Activated CD8-positive, alpha-beta memory T cell treated with anti-CD3 and anti-CD28 coated beads for 48 hours (primary cell): ENCODE measurements at places on chromosomes 1 and 21.

- DNase-seq, result no peak
These were observed 16.3 kb upstream of the MTARC1 start for GRCh38 chr1:220770245-220770913.

GRCh38 chr21:16407403-16408240, 677.8 kb downstream of the USP25 start:
- DNase-seq, result no peak

- DNase-seq, result no peak
These were observed 14.7 kb downstream of the CLSTN1 start for GRCh38 chr1:9809100-9809510.

GRCh38 chr1:84192681-84193080, 48.6 kb downstream of the PRKACB start:
- DNase-seq, result no peak

- no peak for DNase-seq
These were observed 14.6 kb downstream of the TMEM201 start for GRCh38 chr1:9603307-9603706.

DNA sequence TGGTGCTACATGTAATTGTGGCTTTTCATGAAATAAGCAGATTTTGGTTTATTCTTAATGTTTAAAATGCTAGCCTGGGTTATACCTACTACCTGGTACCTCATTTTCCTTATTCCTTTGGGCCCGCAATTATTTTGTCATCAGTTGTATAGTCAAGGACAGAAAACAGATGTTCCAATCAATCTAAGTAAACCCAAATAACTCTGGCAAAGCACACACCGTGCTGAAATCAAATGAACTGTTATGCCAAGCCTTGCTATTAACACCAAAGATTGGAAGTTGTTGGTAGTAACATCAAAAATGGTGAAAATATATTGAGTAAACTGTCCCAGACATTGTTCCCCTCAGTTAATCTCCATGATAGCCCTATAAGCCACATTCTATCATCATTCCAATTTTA, 248.9 kb downstream of the FGGY start:
- DNase-seq, result no peak

- DNase-seq, result no peak
These were observed 80.2 kb downstream of the VPS26C start for GRCh38 chr21:37186983-37187382.

DNA sequence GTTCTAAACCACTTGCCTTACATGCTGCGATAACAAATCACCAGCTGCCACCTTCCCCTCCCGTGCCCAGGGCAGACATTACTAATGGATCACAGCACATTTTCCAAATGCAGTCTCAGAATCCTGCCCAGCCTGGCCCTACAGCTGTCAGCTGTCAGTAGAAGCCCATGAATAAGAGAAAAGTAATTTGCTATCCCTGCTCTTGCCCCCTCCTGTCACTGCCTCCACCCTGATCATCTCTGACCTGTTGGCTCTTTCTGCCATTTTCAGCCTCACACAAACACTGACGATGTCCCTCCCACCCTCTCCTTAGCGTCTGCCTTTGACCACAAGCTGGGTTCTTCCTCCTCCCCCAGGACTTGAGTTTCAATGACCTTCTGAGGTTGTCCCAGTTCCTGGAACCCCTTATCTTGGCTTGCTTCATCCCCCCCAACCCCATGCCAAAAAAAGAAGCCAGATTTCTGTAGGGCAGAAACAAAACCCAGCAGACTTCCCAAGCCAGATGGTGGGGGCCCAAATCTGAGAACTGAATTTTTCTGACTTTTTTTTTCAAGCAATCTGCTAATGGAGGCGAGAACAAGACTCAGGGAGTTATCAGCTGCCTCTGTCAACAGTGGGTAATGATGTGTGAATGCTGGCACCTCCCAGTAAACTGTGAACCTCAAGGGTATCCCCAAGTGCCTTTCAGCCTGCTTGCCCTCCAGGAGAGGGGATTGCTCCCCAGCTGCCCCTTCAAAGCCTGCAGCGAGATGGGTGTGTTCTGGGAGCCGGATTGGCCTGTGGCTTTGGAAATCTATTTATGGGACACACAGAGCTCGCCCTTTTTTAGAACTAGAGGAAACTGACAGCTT, 216.5 kb upstream of the VAMP3 start:
- DNase-seq, result no peak

GRCh38 chr1:151972542-151973248, 21.0 kb downstream of the S100A10 start:
- no peak for DNase-seq

DNA sequence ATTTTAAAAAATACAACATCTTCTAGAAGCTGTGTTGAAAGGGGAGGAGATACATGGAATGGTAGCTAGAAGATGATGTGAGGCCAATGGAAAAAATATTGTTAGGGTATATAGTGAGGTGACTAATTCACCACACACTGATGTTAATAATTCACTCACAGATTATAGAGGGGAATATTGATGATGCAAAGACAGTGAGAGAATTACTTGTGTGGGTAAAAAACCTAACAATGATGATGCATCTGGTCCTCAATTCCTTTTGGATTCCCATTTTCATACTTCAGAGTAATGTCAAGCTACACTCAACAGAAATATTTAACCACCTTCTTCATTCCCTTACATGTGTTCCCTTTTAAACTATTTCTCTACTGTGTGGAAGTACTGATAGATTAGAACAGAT, 169.5 kb upstream of the DPYD start:
- no peak for DNase-seq

DNA sequence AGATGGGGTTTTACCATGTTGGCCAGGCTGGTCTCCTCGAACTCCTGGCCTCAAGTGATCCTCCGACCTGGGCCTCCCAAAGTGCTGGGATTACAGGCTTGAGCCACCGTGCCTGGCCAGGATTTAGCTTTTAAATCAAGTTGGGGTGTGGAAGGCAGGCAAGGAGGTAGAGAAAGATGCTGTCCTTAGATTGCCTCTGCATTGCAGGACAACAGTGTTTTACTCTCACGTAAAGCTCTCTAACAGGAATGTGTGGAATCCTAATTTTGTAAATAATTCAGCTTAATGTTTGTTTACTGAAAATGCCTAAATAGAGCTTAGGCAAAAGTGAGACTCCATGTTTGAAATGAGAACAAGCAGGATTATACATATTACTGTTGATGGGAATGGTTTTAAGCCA, 29.5 kb upstream of the TGFB2 start:
- DNase-seq, result no peak

GRCh38 chr1:84853741-84854721, 39.0 kb downstream of the LPAR3 start:
- DNase-seq, result no peak

DNA sequence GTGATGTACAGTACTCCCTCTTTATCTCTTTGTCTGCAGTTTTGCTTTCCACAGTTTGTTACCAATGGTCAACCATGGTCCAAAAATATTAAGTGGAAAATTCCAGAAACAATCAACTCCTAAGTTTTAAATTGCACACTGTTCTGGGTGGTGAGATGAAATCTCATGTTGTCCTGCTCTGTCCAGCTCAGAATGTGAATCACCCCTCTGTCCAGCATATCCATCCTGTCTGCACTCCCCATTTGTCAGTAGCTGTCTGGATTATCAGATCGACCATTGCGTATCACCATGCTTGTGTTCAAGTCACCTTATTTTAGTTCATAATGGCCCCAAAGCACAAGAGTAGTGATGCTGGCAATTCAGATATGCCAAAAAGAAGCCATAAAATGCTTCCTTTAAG, 118.2 kb upstream of the PDE4B start:
- no peak for DNase-seq

GRCh38 chr21:43921979-43922945, 57.2 kb downstream of the AGPAT3 start:
- peak; percentile 44 for DNase-seq

DNA sequence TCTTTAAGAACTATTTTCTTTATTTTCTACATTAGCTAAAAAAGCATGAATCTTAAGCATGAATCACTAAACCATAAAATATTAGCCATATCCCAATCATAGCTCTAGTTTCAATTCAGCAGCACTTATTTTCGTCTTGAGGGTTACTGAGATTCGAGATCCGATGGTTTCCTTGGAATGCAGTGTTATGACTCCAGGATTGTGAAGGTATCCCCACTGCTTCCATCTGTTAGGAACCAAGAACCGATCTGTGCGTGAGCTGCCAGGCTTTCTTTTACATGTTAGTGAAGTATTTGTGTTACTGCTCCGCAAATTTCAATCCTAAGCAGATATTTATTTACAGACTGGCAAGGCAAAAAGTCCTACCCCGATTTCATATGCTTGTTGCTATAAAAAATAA, 18.8 kb downstream of the TNFRSF9 start:
- DNase-seq, result no peak

DNA sequence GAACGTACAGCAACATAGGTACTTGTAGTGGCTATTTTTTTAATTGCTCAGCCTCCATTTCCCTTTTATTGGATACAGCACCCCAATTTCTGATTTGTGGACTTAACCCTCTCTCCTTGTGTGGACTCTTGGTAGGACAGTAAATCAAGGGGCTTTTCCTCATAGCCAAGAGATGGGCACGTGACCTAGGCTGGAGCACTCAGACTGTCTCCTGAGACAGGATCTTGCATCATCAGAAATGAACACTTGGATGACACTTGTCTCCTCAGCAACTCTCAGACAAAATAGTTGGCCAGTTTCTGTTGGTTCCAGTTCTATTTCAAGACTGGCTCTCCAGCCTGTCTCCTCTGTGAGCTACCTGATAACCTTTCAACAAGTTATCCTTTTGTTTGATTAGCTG, 112.9 kb upstream of the ZNF678 start:
- no peak for DNase-seq

- DNase-seq, result no peak
These were observed 74.7 kb downstream of the RUNX1 start for GRCh38 chr21:34974162-34974981.

- no peak for DNase-seq
These were observed 86.8 kb upstream of the ARHGAP29 start for GRCh38 chr1:94324178-94324544.

GRCh38 chr1:113073479-113073950, 517 bp downstream of the LRIG2 start:
- DNase-seq, result no peak

- peak; percentile 5 for DNase-seq
These were observed 800 bp downstream of the DR1 start for GRCh38 chr1:93346421-93346993.

GRCh38 chr1:245276445-245276844, 121.7 kb downstream of the KIF26B start:
- no peak for DNase-seq

GRCh38 chr1:234244482-234244881, 128.8 kb upstream of the COA6 start:
- no peak for DNase-seq

- DNase-seq, result no peak
These were observed 62.1 kb downstream of the SLC66A1 start for GRCh38 chr1:19374083-19374801.

- DNase-seq, result no peak
These were observed 109.4 kb downstream of the KIF26B start for GRCh38 chr1:245264226-245264625.

DNA sequence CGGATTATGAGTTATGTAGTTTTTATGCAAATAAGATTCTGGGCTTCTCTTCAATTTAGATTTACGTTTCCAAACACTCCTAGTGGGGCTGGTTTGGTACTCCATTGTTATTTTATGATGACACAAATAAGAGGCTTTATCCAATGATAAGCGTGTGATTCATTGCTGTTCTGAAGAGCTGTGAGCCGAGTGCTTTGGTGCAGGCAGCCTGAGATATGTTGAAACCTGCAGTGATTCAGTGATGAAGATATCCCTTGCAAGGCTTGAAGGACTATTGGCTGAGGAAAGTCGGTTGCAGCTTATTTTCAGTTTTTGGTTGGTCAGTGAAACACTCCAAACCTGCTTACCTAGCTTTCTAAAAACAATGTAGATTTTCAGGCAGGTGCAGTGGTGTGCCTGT, 112.2 kb downstream of the RYR2 start:
- no peak for DNase-seq
